ENCODE measurements at places on chromosomes 6 and 20.
A peak's percentile ranks its signal among the peaks of the same experiment; 100 is the strongest.

DNA sequence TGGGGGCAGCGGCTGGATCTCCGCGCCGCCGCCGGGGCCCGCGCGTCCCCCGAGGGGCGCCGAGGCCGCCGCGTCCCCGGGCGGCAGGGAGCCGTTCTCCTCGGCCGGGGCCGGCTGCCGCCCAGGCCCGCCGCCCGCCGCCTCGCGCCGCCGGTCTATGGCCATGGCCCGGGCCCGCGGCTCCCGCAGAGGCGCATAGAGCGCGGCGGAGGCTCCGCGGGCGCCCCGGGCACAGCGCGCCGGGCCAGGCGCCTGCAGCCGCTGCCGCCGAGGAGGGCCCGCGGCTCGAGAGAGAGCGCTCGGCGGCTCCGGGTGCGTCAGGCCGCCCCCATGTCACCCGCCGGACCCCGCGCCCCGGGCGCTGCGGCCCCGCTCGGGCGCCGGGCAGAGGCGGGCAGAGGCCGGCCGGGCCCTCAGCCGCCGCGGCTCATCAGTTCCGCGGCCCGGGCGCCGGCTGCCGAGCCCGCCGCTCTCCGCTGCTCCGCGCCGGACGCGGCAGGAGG is 404 bp downstream of the SLC22A23 start:
- DNase-seq = no peak

DNA sequence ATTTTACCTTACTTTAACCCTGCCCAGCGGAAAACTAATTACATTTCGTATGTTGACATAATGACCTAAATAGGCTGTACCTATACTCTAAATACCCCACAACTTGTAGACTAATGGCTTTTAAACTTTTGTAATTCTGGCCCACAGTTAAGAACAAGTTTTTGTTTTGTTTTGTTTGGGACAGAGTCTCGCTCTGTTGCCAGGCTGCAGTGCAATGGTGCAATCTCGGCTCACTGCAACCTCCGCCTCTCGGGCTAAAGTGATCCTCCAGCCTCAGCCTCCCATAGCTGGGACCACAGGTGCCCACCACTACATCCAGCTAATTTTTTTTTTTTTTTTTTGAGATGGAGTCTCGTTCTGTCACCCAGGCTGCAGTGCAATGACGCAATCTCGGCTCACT is 5.7 kb upstream of the SASH1 start:
- no peak for DNase-seq

DNA sequence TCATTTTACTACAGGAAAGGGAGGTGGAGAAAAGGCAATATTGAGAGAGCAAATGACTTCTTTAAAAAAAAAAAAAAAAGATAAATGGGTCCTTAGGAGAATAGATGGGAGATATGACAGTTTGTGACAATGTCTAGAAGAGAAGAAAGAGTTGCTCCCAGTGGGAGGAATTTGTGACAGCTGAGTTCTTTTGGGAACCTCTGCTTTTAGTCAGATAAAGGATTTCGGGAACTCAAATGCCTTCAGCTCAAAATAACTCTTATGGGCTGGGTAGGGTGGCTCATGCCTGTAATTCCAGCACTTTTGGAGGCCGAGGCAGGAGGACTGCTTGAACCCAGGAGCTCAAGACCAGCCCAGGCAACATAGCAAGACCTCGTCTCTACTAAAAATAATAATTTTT is 13.1 kb downstream of the TPD52L1 start:
- no peak for DNase-seq

DNA sequence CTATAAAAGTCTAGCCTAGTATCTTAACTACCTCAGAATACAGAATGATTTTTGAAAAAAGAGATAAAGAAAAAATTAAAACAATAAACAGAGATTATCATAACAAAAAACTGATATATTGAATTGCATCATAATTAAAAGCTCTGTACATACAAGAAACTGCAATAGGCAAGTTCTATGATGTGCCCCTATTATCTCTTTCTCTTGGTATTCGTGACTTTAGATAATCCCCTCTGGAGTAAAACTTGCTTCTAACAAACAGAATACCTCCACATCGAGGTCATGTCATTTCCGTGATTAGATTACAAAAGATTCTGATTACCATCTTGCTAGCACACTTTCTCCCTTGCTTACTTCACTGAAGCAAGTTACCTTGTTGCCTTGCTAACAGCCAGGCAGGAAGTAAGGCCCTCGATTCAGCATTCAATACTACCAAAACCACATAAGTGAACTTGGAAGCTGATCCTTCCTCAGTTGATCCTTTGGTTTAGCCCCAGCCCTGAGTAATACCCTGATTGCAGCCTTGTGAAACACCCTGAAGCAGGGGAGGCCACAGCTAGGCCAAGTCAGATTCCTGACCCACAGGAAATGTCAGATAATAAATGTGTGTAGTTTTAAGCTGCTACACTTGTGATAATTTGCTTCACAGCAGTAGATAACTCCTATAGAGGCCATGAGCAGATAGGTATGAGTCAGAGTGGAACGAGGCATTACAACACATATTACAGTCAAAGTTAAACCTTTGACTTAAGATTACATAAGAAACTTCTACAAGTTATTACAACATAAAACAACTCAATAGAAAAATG is 53.7 kb upstream of the TMX4 start:
- no peak for DNase-seq

DNA sequence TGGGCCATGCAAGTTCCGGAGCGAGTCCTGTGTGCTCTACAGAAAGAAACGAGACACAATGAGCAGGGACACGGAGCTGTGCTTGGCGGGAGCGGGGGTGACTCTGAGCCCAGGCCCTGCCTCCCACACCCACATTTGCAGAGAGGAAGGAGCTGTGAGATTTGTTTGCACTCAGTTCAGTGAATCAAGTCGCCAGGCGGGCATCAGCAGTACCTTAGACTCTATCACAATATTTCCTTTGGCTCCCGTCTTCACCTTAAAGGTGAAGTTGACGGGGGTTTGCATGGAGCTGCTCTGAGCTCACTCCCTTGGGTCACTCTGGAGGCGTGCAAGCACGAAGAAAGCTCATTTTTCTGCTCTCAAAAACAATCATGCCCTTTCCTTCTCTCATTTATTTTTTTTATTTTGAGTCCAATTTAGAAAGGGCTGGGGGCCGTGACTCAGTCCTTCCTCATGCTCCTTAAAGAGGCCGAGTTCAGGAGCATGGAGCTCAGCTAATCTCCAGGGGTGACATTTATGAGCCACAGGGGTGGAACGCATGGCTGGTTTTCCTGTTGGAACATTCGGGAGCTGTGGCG is 188.2 kb downstream of the NFATC2 start:
- DNase-seq = no peak

- DNase-seq = no peak
Measured at GRCh38 chr20:25063546-25063945, 5.6 kb upstream of the ACSS1 start.

- peak; percentile 74 for DNase-seq
Measured at GRCh38 chr20:5095931-5096330, 23.8 kb downstream of the PCNA start.

GRCh38 chr6:163384510-163384909 is 30.0 kb upstream of the QKI start:
- DNase-seq = no peak

DNA sequence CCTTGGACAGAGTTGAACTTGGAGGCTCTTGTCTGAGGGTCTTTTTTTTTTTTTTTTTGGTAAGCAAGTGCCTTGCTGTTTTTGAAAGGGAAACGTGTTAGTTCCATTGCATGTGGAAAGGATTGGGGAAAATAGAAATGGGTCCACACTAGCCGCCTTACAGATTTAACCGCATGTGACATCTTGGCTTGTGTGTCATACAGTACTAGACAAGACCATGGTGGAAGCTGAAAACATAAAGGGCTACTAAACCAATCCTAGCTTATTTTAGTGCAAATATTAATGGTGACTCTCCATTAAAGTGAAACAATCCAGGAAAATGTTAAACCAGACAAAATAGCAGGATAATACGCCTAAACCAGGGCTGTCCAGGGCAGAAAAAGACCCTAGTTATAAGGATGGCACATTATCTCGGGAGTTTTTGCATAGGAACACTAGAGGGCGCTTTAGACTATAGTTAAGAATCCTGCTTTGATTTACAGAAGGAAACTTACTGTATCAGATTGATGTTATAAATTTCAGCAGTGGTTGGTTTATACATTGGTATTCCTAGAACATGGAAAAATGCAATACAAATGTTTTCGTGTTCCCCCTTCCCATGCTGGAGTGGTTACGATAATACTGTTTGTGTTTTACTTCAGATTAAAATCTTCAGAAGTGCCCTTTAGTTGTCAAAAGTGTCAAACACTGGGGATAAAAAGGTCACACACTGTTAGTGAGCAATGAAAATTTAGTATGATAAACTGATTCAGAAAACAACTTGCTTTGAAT is 59.8 kb upstream of the DEK start:
- peak; percentile 5 for DNase-seq

GRCh38 chr20:50930139-50930975 is 880 bp downstream of the ADNP start:
- peak; percentile 30 for DNase-seq

GRCh38 chr6:149884215-149884614 is 13.7 kb downstream of the RAET1E start:
- no peak for DNase-seq

- peak; percentile 66 for DNase-seq
Measured at GRCh38 chr6:21188505-21189223, 404.9 kb upstream of the SOX4 start.

- DNase-seq = peak; percentile 10
Measured at GRCh38 chr6:46626228-46626909, 26.2 kb downstream of the CYP39A1 start.

Measured in NCI-H446 (cell line).